Heart right ventricle (tissue), 16 donors: ENCODE measurements at places on chromosomes 16 and 17. TPM values are rescaled to one million over a fixed set of nuclear protein-coding genes. Genes with fewer than 3 reads are reported as not detected.

EVPLL gene
- total RNA-seq = not detected

- no peaks in the 10 kb centered on the region for H3K27me3 ChIP-seq
- no peak overlapping the region for H3K4me3 ChIP-seq
- no peaks in the 10 kb centered on the region for H3K4me1 ChIP-seq
Measured at GRCh38 chr16:86087896-86088230, 188.9 kb downstream of the IRF8 start.

POLDIP2 gene
- 172 TPM for total RNA-seq

GRCh38 chr17:76378548-76379274 is 5.7 kb upstream of the SPHK1 start:
- H3K36me3 ChIP-seq = no peaks in the 10 kb centered on the region
- no peak overlapping the region for H3K4me3 ChIP-seq
- DNase-seq = no peak
- H3K4me1 ChIP-seq = peaks cover 35% of the 10 kb centered on the region
- H3K27ac ChIP-seq = no peak overlapping the region

NPIPA7 gene
- 1.6 TPM for total RNA-seq

DNA sequence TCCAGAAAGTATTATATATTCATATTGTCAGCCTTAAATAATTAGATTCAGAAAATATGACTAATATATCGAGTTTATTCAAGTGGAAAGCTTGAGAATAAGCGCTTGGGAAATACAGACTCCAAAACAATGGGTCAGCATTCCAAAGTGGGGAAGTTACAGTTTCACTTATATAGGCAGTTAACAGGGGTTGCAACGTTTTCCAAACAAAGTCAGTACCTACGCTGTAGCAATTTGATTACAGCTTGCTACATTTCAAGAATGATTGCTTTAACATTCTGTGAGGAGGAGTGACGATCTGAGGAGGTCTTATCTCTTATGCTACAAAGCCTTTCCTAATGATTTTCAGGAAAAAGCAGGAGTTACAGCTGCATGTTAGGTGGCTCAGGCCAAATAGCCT is 34.2 kb upstream of the HS3ST3A1 start:
- no peak overlapping the region for H3K27ac ChIP-seq
- H3K27me3 ChIP-seq = no peaks in the 10 kb centered on the region
- no peaks in the 10 kb centered on the region for H3K4me1 ChIP-seq
- H3K4me3 ChIP-seq = no peak overlapping the region
- no peaks in the 10 kb centered on the region for H3K36me3 ChIP-seq

- no peaks in the 10 kb centered on the region for H3K36me3 ChIP-seq
- no peak overlapping the region for H3K27ac ChIP-seq
- H3K4me1 ChIP-seq = no peaks in the 10 kb centered on the region
- H3K4me3 ChIP-seq = no peak overlapping the region
- DNase-seq = no peak
Measured at GRCh38 chr17:50828508-50829170, 6.7 kb upstream of the WFIKKN2 start.

DNA sequence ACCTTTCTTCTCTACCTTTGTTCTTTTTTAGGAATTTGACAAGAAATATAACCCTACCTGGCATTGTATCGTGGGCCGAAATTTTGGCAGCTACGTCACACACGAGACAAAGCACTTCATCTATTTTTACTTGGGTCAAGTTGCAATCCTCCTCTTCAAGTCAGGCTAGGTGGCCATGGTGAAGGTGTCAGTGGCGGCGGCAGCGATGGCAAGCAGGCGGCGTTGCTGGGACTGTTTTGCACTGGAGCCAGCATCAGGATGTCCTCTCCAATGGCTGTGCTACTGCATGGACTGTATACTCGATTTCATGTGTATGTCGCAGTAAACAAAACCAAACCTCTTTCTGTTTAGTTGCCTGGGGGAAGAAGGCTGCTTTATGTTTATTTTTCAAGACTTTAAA is 5.9 kb downstream of the DYNLL2 start:
- H3K4me1 ChIP-seq = peaks cover 3% of the 10 kb centered on the region
- H3K36me3 ChIP-seq = peaks cover 23% of the 10 kb centered on the region
- H3K27me3 ChIP-seq = no peaks in the 10 kb centered on the region
- no peak overlapping the region for H3K27ac ChIP-seq
- DNase-seq = no peak

DNA sequence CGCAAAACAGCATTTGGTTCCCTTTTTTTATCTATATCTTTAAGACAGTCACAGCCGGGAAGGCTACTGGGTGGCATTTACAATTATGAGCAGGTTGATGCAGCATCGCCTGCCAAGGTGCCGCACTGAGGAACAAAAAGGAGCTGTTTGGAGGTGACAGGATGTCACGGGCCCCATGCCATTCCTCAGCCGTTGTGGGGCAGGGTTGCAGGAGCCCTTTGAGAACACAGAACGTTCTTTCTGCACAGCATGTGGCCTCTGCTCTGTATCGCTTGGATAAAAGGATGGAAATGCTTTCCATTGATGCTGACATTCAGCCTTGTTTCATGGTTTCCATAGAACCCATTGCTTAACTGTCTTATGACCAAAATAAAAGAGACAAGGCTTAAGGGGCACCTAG is 141.9 kb upstream of the CDH5 start:
- H3K27me3 ChIP-seq = no peaks in the 10 kb centered on the region
- no peak overlapping the region for H3K27ac ChIP-seq
- H3K4me1 ChIP-seq = no peaks in the 10 kb centered on the region
- DNase-seq = no peak

GRCh38 chr17:82691714-82692113 is 6.8 kb downstream of the RAB40B start:
- H3K4me3 ChIP-seq = no peak overlapping the region
- no peak overlapping the region for H3K27ac ChIP-seq
- DNase-seq = no peak
- H3K27me3 ChIP-seq = no peaks in the 10 kb centered on the region
- peaks cover 15% of the 10 kb centered on the region for H3K4me1 ChIP-seq

GRCh38 chr16:83470416-83470815 is 337.4 kb upstream of the HSBP1 start:
- no peak overlapping the region for H3K27ac ChIP-seq
- no peak overlapping the region for H3K4me3 ChIP-seq
- no peaks in the 10 kb centered on the region for H3K36me3 ChIP-seq
- H3K4me1 ChIP-seq = no peaks in the 10 kb centered on the region
- no peak for DNase-seq
- H3K27me3 ChIP-seq = no peaks in the 10 kb centered on the region

DNA sequence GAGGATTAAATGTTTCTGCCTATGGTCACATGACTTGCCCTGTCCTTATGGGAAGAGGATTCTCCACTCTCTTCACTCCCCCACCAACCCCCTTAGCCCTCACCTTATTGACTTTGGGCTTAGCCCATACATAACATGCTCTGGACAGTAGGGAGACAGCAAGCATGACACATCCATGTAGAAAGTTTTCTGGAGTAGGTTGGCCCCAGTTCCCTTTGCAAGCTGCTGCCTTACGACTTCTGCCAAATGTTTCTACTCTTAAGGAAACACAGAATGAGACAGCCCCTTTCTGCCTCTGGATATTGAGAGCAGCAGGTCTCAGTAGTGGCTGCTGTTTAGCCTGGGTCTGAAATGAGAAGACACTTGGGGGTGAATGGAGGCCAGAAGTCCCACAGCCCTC is 282.2 kb downstream of the MAP2K6 start:
- no peak for DNase-seq
- no peaks in the 10 kb centered on the region for H3K36me3 ChIP-seq
- H3K27me3 ChIP-seq = no peaks in the 10 kb centered on the region
- no peaks in the 10 kb centered on the region for H3K4me1 ChIP-seq
- H3K27ac ChIP-seq = no peak overlapping the region

- DNase-seq = no peak
- H3K4me3 ChIP-seq = no peak overlapping the region
- H3K4me1 ChIP-seq = peaks cover 7% of the 10 kb centered on the region
- H3K36me3 ChIP-seq = no peaks in the 10 kb centered on the region
- peaks cover 7% of the 10 kb centered on the region for H3K27me3 ChIP-seq
- H3K27ac ChIP-seq = no peak overlapping the region
Measured at GRCh38 chr17:15941781-15942180, 3.1 kb upstream of the ADORA2B start.

ITGB4 gene
- 7.9 TPM for total RNA-seq

OTOP2 gene
- total RNA-seq = not detected

DNA sequence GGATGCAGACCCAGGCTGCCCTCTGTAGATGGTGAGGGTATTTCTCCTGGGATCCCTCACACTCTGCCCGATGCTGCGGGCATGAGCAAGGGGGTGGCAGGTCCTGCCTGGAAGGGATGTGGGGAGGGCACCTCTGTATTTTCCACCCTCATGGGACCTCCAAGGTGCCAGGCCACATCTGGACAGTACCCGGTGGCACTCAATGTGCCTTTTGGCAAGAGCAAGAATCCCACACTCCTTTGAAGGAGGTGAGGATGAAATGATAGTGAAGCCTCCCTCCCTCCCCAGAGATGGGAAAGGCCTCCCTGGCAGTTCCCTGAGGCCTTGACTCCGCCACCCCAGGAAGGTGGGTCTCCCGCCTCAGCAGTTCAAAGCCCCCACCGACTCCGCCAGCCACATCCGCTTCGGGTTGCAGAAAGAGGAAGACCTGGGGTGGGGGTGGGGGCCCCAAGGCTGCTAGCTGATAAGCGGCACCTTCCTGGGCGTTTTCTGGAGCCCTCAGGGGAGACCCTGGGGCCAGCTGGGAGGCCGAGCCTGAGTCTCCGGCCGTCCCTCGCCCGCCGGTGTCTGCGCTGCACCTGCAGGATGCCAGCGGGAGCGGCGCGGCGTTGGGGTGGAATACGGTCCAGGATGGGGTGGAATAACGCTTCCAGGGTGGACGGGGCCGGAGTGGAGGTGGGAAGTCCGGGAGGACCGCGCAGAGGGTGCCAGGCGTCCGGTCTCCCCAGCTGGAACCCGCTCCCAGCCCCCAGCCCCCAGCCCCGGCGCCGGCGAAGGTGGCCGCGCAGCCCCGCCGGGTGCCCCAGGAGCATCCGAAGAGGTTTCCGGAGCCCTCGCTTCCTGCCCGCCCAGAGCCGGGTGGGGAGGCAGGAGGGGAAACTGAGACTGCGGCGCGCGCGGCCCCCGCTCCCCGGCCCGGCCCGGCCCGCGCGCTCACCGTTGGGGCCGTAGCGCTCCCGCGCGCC is 718 bp downstream of the ATP2A3 start:
- peaks cover 26% of the 10 kb centered on the region for H3K27me3 ChIP-seq
- DNase-seq = no peak
- no peaks in the 10 kb centered on the region for H3K36me3 ChIP-seq
- H3K4me3 ChIP-seq = peak overlapping the region; percentile 48
- H3K4me1 ChIP-seq = peaks cover 32% of the 10 kb centered on the region

SRP68 gene
- 58.5 TPM for total RNA-seq

DNA sequence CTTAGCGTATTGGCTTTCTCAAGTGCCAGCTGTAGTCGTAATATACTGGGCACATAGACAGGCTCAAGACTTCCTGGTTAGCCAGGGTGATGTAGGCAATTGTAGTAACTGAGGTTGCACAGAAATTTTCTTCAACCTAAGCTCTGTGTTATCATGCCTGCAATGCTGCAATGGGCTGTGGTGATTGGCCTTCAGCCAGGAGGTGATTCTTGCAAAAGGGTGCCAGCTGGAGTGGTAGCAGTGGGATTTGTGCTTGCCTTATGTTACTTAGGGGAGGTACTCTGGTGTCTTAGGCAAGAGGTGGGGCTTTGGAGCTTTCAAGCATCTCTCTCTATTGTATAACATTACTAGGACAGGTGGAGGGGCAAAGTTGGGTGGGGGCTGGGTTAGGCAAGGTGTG is 495.1 kb downstream of the CDH11 start:
- no peak overlapping the region for H3K4me3 ChIP-seq
- DNase-seq = no peak
- H3K4me1 ChIP-seq = no peaks in the 10 kb centered on the region
- no peaks in the 10 kb centered on the region for H3K36me3 ChIP-seq
- no peak overlapping the region for H3K27ac ChIP-seq
- H3K27me3 ChIP-seq = no peaks in the 10 kb centered on the region

DNA sequence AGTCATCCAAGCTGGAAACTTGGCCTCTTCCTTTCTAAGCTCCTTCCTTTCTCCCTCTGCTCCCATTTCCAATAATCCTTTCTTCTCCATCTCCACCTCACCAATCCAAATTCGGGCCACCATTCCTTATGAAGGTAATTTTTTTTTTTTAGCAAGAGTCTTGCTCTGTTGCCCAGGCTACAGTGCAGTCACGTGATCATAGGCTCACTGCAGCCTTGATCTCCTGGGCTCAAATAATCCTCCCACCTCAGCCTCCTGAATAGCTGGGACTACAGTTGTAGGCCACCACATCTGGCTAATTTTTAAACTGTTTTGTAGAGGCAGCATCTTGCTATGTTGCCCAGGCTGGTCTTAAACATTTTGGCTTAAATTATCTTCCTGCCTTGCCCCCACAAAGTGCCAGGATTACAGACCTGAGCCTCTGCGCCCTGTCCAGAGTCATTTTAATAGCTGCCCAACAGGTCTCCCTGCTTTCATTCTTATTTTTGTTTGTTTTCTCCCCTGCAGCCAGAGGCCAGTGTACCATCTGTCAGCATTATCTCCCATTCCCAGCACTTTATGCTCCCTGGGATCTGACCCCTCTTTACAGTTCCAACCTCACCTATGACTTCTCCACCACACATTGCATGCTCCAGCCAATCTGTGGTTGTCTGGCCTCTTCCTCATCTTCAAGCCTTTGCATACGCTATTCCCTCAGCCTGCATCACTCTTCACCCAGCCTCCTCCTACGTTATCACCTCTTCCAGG is 2.3 kb upstream of the GP2 start:
- peaks cover 8% of the 10 kb centered on the region for H3K27me3 ChIP-seq
- H3K36me3 ChIP-seq = no peaks in the 10 kb centered on the region
- DNase-seq = no peak
- H3K4me3 ChIP-seq = no peak overlapping the region
- no peaks in the 10 kb centered on the region for H3K4me1 ChIP-seq

- H3K4me3 ChIP-seq = no peak overlapping the region
- no peaks in the 10 kb centered on the region for H3K36me3 ChIP-seq
- DNase-seq = no peak
- H3K27me3 ChIP-seq = no peaks in the 10 kb centered on the region
- H3K27ac ChIP-seq = no peak overlapping the region
- H3K4me1 ChIP-seq = peaks cover 44% of the 10 kb centered on the region
Measured at GRCh38 chr16:3829631-3830536, 50.6 kb downstream of the CREBBP start.

GRCh38 chr16:15970202-15970601 is 20.8 kb downstream of the ABCC1 start:
- H3K27ac ChIP-seq = no peak overlapping the region
- H3K4me1 ChIP-seq = peaks cover 42% of the 10 kb centered on the region
- no peaks in the 10 kb centered on the region for H3K36me3 ChIP-seq
- H3K4me3 ChIP-seq = no peak overlapping the region

RHBDF2 gene
- 8.1 TPM for total RNA-seq

- no peaks in the 10 kb centered on the region for H3K27me3 ChIP-seq
- no peak for DNase-seq
- no peak overlapping the region for H3K27ac ChIP-seq
- H3K4me3 ChIP-seq = no peak overlapping the region
Measured at GRCh38 chr17:75133001-75133400, 1.5 kb upstream of the NT5C start.

DNA sequence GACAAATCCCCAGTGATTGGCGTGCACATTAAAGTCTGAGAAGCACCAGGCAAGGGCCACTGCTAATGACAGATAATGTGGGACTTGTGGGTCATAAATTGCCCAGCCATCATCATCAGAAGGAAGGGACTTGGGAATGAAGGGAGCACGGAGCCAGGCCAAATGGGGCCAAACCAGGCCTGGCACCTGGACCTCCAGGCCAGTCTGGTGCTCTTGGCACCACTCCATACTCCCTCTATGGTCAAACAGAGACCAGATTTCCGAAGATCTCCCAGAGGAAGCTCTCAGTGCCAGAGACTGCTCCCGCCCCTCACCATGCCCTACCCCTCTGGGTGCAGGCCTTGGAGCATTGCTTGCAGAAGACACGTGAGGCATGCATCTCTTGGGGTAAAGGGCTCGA is 142.2 kb downstream of the CCDC182 start:
- H3K4me3 ChIP-seq = no peak overlapping the region
- H3K27ac ChIP-seq = no peak overlapping the region
- H3K4me1 ChIP-seq = peaks cover 82% of the 10 kb centered on the region
- no peaks in the 10 kb centered on the region for H3K36me3 ChIP-seq
- no peaks in the 10 kb centered on the region for H3K27me3 ChIP-seq
- DNase-seq = no peak

P2RX5 gene
- 14.7 TPM for total RNA-seq
